ENCODE measurements at places on chromosomes 5 and 9. TPM values are rescaled to one million over a fixed set of nuclear protein-coding genes. Genes with fewer than 3 reads are reported as not detected.
A peak's percentile ranks its signal among the peaks of the same experiment; 100 is the strongest.

DNA sequence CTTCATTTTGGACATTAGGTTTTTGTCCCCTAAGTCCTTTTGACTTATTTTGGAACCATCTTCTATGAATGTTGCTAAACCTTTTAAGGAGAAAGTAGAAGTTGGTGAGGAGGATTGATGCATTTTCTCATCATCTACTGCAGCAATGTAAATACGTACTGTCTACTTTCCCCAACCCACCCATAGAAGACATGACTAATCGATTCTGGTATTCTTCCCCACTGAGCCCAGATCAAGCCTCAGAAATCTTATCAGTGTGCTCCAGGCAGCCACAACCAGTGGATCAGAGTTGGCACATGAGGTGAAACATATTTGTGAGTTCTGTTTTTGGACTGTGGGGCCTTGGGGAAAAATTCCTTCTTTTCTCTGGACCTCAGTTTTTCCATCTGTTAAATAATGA lies 57.7 kb downstream of the FGF18 start:
- no peak for DNase-seq
- H3K4me1 ChIP-seq: no peaks in the 10 kb centered on the region
- no peak overlapping the region for H3K27ac ChIP-seq
- no peaks in the 10 kb centered on the region for H3K27me3 ChIP-seq

DNA sequence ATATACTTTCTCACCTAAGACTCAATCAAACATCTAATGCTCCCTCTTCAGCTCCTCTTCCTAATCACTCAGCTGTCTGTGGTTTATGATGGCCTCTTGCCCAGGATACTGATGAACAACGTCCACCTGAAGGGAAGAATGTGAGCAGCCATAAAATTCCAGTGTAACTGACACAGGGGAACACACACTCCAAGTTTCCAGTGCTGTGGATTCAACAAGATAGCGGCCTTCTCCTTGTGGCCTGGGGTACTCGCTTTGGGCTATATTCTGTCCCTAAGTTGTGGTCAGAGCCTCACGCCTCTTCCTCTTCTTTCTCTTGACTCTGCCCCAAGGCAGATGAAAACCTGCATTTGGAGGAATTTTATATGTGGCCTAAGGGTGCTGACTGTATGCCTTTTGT lies 11.7 kb downstream of the B4GALT1 start:
- H3K4me3 ChIP-seq: no peak overlapping the region
- peaks cover 86% of the 10 kb centered on the region for H3K4me1 ChIP-seq
- H3K36me3 ChIP-seq: no peaks in the 10 kb centered on the region
- no peaks in the 10 kb centered on the region for H3K27me3 ChIP-seq
- no peak for DNase-seq

DNA sequence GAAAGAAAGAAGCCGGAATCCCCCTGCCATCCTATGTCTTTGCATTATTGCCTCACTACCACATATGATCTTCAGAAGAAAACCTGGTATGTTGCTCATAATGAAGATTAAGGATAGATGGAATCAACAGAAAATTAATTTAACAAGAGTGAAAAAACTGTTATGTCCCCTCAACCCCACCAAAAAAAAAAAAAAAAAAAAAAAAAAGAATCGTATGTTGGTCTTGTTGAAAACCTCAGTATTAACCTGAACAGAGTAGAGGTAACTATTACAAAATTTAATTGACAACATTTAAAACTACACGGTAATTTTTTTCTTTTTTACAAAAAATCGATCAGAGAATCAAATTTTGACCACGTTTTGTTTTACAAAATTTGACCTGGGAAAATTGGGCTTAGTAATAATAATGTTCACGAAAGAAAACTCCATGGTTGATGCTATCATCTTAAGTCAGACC lies 827 bp upstream of the CSNK1A1 start:
- H3K36me3 ChIP-seq: peaks cover 14% of the 10 kb centered on the region
- H3K4me3 ChIP-seq: peak overlapping the region; percentile 66
- no peak for DNase-seq
- H3K27me3 ChIP-seq: no peaks in the 10 kb centered on the region
- H3K27ac ChIP-seq: peak overlapping the region; percentile 100

The ANGPTL2 gene
- total RNA-seq: 20.6 TPM

The RETREG1 gene
- 0.06 TPM for total RNA-seq

The FBLL1 gene
- total RNA-seq: 4.3 TPM

The LMX1B gene
- not detected for total RNA-seq

The POU4F3 gene
- not detected for total RNA-seq

The MUSK gene
- not detected for total RNA-seq
